ENCODE measurements at places on chromosomes 6 and 20.
A peak's percentile ranks its signal among the peaks of the same experiment; 100 is the strongest.

GRCh38 chr6:57075092-57075491, 14.9 kb upstream of the ZNF451 start:
- DNase-seq: no peak

DNA sequence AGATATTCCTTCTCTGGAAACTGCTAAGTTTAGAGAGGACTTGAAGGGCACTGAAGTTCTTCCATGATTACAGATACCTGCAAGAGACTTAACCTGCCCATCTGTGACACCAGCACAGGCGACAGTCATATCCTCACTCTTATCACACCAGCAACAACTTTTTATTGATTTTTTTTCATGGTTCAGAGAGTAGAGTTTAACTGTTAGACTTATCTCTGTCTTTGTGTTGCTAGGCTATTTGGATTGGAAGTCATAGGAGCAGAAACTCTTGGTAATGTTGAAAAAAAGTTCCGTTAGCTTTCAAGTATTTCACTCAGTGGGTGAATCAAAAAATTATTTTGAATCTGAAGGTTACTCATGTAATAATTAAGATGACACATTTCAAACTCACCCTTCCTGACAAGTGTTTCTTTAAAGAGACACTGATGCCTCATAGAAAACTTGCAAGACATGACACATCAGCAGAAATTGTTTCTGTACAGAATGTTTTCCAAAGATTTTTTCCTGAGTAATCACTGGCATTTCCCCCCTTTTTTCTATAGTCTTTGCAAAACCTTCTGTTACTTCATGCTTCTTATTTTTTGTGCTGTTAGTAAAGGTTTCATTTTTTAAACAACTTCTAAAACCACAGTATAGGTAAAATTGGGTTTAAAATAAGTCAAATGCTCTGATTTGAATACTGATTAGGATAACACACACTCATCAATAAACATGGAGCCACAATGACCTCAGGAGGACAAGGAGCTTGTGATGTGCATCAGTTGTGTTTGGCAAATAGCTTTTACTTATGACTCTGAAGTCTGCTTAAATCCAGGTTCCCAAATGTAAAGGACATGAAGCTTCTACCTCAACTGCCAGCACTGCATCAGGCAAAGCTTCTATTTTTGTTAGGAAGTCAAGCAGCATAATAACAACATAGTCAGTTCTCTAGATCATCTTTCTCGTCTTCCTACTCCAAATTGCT, 252.9 kb upstream of the MAN1A1 start:
- no peak for DNase-seq

GRCh38 chr6:50986319-50986718, 167.6 kb downstream of the TFAP2B start:
- no peak for DNase-seq

DNA sequence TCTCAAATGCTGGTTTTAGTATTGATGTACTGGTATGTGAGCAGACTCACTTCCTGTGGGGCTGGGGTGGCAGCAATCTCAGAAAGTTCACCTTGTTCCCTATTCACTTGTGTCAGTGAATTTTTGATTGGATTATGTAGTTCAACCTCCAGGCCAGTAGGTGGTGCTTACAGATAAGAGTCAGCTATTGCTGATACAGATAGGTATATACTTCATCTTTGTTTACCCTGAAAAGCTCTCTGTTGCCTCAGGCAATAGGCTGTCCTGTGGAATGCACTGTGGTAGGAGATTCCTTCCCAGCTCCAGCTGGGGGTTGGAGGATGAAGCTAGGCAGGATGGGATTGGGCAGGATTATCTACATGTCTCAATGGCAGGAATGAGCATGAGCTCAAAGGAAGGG, 851.2 kb upstream of the EYS start:
- DNase-seq: peak; percentile 48

DNA sequence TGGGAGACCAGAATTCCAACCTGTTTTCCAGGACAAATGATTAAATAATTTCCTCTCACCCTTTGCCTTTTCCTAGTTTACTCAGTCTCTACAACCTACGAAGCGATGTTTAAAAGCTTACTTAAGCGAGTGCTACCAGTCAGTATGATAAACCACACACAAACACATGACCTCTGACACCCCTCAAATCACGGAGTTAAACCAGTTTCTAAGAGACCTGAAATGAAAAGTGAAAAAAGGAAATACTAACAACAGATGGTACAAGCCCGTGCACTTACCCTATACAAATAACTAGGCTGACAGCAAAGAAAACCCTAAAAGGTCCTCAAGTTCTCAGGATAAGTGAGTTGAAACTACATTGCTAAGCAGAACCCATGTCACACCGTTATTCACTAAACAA, 7.7 kb downstream of the TNFRSF21 start:
- DNase-seq: no peak

- no peak for DNase-seq
Measured at GRCh38 chr6:79544299-79544927, 7.2 kb upstream of the LCA5 start.

GRCh38 chr6:41733360-41733706, 2.1 kb downstream of the TFEB start:
- no peak for DNase-seq

GRCh38 chr6:45964300-45964699, 51.4 kb downstream of the CLIC5 start:
- DNase-seq: no peak

DNA sequence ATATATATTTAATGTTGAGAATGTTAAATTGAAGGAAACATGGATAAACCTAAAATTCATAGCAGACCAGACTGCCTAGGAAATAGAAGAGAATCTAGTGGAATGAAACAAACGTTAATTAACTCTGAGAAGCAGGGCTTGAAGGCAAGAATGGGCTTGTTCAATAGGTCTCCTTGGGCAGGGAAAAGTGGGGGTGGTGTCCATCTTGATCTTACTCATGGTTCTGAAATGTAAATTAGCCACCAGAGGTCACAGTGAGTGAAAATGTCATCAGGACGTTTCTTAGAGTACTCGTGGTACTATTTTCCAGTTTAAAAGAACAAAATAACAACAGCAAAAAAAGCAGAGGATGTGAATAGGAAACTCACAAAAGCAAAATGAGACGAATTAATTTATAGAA, 66.8 kb upstream of the BTBD3 start:
- no peak for DNase-seq

GRCh38 chr20:62425281-62426058, 1.9 kb downstream of the RBBP8NL start:
- no peak for DNase-seq

- DNase-seq: no peak
Measured at GRCh38 chr20:2283706-2284423, 11.9 kb upstream of the TGM3 start.

GRCh38 chr20:3980260-3981131, 34.9 kb downstream of the RNF24 start:
- DNase-seq: no peak

- DNase-seq: no peak
Measured at GRCh38 chr20:2750491-2751251, 49.8 kb downstream of the CPXM1 start.

All from AML-193 (cell line).